ENCODE measurements at places on chromosomes 4 and X.

DNA sequence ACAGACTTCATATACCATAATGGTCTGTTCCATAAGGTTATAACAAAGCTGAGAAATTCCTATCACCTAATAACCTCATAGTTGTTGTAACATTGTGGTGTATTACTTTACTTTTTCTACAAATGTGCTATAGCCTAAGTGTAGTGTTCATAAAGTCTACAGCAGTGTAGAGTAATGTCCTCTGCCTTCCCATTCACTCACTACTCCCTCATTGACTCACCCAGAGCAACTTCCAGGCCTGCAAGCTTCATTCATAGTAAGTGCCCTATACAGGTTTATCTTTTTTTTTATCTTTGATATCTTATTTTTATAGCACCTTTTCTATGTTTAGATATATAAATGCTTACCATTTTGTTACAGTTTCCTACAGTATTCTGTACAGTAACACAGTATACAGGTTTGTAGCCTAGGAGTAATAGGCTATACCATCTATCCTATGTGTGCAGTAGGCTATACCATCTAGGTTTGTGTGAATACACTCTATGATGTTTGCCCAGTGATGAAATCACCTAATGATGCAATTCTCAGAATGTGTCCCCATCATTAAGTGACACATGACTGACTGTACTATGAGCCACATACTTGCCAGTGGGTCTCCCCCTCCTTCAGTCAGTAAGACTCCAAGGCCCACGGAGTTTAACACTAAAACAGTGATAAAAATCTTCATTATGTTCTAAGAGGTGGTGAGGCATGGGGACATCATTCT is 299.9 kb downstream of the UNC5C start:
- no peak for DNase-seq

GRCh38 chr4:5824635-5825034 is 68.3 kb downstream of the CRMP1 start:
- no peak for DNase-seq

- DNase-seq: no peak
These were observed 113.8 kb downstream of the PCDH19 start for GRCh38 chrX:100296183-100296753.

DNA sequence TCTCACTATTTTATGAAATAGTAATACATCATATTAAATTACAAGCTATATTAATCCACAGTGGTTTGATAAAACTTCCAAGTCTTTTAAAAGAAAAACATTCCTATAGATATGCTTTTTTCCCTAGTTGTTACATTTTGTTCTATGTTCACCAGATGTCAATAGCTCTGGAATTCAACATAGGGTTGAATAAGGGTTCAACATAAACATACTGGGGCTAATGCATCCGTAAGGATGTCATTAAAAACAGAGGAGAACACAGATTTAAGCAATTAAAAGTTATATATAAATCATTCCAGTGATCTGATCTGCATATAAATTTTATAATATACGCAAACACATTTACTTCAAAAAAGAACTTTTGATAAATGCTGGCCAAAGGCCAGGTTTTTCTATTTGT is 32.5 kb downstream of the SULT1B1 start:
- DNase-seq: no peak

GRCh38 chr4:53920116-53920515 is 144.3 kb downstream of the CHIC2 start:
- no peak for DNase-seq

DNA sequence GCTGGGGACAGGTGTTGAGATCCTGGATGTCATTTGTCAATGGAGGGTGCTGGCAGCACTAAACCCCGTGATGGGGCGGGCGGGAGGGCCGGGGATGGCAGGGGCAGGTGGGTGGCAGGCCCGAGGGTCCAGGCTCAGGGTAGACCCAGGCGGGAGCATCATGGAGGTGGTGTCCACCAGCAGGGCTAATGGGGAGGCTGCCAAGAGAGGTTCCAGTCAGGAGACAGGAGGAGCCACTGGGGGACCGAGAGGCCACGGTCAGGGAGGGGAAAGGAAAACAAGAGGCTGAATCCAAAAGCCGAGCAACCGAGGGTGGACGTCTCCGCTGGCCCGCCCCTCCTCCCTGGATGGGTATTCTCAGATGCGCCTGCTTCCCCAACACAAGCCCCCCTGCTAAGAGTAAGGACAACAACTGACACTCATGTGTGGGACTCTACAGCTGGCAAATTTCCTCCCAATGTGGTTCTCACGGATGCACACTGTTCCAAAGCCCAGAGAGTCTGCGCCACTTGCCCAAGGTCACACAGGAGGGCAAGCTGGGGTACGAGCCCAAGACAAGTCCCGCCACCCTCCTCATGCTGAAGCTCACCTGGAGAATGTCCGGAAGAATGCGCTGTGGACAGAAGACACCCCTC is 132.0 kb downstream of the CPZ start:
- no peak for DNase-seq

DNA sequence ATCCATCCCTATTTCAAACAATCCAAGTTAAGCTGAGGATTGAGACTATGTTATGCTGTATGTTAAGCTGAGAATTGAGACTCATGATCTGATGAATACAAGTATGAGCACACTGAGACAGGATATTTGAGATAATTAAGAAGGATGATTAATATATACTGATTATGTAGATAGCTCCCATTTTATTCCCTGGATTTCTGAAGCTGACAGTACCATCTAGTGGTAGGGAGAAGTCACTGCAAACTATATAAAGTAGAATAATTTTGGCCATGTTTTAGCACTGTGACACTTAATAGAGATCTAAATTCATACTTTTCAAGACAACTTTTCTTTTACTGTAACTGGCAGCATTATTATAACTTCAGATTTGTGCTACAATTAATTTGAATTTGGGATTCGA is 63.8 kb upstream of the HPRT1 start:
- no peak for DNase-seq

DNA sequence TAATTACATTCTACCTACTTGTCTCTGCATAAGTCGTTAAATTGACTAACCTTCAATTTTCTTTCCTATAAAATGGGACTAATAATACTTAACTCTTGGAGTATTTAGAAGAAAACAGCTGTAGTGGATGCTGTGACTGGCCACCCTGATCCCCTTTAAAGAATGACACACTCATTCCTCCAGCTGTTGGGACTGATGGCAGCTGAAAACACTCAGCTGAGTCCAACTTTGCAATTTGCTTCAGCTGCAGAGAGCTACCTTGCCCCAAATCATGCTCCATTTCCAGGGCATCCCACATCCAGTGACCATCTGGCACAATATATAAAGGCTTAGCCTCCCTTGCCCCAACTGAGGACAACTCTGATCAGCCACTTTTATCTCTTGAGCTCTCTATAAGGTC is 89.1 kb downstream of the MID1IP1 start:
- DNase-seq: no peak

Data from right cardiac atrium (tissue), 5 donors.